ENCODE measurements at places on chromosomes 3 and 15.

- DNase-seq, result no peak
These were observed 56.2 kb downstream of the GABRG3 start for GRCh38 chr15:27027229-27027628.

DNA sequence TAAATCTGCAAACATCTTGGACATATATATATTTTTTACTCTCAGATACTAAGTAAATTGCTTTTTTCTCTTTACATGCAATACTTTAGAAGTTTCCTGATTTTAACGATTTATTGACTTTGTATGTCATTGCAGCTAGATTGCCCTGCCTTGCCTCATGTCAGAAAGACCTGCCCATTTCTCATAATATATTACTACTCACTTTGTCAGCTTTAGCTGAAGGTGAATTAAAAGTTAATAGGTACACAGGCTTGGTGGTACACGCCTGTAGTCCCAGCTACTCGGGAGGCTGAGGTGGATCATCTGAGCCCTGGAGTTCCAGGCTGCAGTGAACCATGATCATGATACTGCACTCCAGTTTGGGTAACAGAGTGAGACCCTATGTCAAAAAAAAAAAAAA lies 52.8 kb downstream of the PLS1 start:
- no peak for DNase-seq

GRCh38 chr3:41144631-41145030 lies 54.7 kb upstream of the CTNNB1 start:
- DNase-seq, result no peak

DNA sequence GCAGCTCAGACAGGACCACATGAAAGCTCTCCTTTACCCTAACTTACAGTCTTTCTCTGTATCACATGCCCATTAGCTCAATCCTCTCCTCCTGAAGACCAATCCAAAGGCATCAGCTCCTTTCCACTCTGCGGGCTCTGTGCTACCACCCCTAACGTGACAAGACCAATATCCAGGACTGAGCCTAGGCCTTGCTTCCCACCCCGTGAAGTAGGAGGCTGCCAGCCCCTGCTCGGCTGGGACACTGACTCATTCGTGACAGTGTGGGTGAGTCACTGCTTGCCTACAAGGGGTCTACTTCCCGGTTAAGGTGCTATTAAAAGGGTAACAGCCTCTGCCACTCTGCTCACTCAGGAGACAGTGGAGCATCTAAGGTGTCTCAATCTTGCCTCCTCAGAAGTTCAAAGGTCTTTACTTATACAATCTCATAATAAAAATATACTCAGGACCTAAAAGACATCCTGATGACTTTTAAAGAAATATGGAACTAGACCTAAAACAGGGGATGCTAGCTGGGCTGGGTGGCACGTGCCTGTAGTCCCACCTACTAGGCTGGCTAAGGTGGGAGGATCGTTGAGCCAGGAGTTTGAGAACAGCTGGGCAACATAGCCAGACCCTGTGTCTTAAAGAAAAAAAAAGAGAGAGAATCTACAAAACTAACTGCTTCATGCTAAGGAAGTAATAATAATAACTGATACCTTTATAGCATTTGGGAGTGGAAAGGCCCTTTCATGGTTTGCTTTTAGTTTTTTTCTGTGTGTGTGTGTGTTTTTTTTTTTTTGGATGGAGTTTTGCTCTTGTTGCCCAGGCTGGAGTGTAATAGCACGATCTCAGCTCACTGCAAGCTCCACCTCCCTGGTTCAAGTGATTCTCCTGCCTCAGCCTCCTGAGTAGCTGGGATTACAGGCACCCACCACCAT lies 55.0 kb downstream of the TMEM44 start:
- DNase-seq, result no peak

DNA sequence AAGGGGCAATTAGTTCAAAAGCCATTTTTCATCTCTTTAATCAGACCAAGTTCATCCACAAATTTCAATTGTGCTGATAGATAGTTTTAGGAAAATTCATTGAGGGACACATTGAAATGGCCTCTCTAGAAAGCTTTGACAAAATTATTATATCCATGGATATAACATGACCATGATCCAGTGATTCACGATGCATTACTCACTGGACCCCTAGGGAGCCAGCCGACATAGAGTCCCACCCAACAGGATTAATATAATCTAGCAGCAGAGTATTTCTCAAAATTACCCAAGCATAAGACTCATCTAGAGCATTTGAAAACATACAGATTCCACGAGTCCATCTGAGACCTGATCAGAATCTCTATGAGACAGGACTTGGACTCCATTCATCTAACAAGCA lies 100.3 kb downstream of the FRMD5 start:
- no peak for DNase-seq

DNA sequence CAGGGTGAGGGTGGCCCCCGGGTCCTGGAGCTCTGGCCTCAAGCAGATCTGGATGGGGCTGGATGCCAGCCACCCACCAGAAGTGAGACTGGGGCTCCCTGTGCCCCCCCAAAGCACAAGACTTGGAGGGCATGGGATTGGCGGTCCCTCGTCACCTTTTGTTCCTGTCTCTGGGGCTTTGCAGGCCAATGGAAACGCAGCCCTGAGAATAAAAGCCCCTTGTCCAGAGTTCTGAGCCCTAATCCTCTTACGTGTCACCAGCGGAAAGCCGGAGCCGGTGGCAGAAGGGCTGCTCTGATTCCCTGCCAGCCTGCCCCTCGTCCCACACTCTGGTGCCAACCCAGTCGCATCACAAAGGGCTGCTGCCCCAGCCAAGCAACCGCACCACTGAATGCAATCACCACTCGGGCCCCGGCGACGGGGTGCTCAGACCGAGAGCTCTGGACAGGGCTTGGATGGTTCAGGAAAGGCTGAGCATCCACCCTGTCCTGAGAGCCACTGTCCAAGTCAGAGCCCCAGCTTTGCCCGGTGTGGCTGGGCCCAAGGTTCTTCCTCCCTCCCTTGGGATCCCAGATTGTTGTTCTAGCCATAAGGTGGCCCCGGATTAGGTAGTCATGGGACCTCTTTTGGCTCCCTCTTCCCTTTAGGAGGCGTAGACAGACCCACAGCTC lies 22.8 kb upstream of the ELP6 start:
- DNase-seq, result no peak

DNA sequence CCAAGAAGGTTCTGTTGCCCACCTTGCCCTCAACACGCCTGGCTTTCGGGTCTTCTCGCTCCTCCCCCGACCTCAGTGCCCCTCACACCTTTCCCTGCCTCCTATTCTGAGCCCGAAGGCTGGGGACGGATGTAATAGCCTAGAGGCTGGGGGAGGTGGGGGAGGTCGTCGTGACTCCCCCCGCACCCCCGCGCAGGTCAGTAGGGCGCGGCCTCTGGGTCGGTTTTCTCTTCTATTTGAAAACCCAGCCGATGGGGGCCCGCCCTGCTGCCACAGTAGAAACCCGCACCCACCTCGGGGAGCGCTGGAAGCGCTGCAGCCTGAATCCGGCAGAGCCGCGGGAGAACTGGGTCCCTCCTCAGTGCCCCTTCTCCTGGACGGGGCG lies 1.0 kb upstream of the RBPMS2 start:
- DNase-seq, result no peak

DNA sequence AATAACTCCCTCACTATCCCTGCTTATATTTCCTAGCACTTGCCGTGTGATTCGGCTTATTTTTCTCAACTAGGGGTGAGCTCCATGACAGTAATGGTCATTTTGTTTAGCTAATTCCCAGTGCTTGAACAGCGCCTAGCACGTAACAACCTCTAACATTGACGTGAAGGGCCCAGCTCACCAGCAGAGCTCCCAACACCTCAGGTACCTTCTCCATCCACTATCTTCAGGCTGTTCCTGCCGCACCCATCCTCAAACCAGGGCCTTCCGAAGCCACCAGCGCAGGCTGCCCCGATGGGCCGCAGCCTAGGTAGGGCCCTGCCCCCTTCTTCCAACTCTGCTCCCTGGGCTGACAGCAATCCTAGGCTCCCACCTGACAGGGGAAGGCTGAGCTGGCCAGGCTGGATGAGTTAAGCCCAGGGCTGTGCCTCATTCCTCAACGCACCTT lies 751 bp upstream of the RPS17 start:
- DNase-seq, result no peak

DNA sequence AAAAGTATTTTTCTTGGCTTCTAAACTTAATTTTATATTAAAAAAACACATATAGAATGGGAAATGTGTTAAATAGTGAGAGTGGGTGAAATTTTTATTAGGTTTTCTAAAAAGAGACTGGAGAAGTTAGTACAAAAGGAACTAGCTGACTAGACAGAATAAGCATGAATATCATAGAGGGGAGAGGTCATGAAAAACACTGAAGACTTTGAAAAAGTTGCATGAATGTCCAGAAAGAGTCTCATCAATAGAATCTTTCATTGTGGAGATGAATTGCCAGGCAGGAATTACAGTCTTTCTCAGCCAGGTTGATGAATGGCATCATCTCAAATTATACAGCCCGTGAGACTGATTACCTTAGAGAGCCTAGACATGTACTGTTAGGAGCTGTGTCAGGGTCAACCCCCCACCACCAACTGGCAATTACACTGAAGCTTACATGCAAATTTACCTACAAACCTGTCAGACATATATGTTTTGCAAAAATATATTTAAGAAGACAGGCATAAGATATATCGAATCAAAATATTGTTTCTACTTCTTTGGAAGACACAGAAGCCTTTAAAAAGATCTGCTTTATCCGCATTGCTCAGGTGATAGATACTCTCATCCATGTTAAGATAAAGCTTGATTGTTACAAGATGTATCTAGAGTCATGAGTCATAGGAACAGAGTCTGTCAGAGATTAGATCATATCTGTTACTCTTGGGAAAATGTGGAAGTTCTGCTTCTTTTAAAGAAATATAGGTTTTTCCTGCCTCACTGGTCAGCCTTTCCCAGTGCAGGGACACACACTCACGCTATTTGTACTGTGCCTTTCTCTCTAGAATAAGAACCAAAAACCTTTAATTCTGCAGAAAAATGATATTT lies 34.8 kb upstream of the PFN2 start:
- no peak for DNase-seq

Measured in NCI-H187 (cell line).